ENCODE measurements at places on chromosomes 5 and 9.

- no peak for DNase-seq
Observed at GRCh38 chr5:145689235-145689634, 145.9 kb downstream of the PRELID2 start.

GRCh38 chr5:14351845-14352712, 208.9 kb downstream of the TRIO start:
- DNase-seq, result peak; percentile 15

DNA sequence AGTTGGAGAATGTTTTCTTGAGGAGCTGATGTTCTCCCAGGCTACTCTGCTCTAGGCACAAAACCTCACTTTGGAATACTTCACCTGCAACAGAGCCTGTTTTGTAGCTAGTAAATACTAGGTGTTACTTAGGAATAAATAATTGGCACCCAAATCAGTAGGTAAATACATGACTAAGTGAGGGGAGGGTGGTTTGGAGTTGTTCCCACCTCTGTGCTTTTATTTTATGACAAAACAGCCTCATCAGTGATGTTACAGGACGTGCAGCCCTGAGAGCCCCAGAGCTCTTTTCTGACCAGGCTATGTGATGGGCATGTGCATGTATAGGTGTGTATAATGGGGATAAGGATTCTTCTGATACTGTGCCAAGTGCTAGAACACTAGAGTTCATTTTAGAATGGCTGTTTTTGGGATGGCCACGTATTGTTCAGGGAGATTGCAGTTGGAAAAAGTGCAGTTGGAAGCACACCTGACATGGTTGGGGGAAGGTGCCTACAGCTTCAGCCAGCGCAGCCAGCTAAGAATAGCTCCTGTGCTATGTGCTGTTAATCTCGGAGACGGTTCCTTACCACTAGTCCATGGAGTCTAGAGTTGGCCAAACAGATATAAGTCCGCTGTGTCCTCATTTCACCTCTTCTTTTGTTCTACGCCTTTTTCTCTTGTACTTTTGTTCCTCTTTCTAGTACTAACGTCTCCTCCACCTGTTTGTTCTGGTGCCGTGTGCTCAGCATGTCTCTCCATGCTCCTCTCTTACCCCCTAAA, 284.7 kb downstream of the FANCC start:
- DNase-seq, result no peak

- no peak for DNase-seq
Observed at GRCh38 chr5:81776258-81776657, 25.4 kb upstream of the SSBP2 start.

GRCh38 chr9:70020991-70021571, 22.6 kb upstream of the MAMDC2 start:
- peak; percentile 50 for DNase-seq

- no peak for DNase-seq
Observed at GRCh38 chr9:89523948-89524347, 26.0 kb upstream of the SEMA4D start.

DNA sequence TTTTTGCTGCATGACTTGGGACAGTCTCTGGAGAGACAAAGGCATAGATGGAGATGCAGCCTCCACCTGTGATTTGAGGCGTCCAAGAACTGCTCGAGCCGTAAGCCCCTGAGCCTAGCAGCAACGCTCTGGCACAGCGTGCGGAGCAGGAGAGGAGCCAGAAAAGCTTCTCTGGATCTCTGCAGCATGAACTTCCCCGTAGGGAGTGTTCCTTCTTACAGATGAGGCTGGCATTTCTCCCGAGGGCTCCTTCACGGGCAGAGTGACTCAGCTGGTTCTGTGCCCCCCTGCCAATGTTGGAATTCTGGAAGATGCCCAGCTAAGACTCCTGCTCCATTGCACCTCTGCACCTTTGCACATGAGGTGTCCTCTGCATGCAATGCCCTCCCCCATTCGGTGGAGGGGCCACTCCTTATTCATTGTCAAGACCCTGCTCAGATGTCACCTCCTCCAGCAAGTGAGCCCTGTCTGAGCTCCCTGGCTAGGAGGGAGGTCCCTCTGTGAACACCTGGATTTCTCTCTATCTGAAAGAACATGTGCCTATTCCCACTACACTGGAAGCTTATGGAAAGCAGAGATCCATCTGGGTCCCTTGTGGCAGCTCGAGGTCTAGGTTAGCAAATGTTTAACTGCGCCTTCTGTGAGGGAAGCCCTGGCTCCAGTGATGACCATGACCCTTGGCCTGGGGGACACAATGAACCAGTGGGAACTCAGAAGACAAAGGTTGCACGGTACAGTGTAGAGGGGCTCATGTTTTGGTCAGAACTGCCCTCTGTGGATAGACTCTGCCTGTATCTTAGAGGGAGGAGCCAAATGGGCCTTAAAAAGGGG, 39.6 kb downstream of the SH3PXD2B start:
- no peak for DNase-seq

Data from caudate nucleus (tissue), 63 donors.